ENCODE measurements at places on chromosomes 2 and 18.

GRCh38 chr2:48725696-48726494 is 29.6 kb downstream of the LHCGR start:
- DNase-seq, result no peak

- DNase-seq, result no peak
These were observed 111.6 kb upstream of the GCFC2 start for GRCh38 chr2:75822336-75822735.

DNA sequence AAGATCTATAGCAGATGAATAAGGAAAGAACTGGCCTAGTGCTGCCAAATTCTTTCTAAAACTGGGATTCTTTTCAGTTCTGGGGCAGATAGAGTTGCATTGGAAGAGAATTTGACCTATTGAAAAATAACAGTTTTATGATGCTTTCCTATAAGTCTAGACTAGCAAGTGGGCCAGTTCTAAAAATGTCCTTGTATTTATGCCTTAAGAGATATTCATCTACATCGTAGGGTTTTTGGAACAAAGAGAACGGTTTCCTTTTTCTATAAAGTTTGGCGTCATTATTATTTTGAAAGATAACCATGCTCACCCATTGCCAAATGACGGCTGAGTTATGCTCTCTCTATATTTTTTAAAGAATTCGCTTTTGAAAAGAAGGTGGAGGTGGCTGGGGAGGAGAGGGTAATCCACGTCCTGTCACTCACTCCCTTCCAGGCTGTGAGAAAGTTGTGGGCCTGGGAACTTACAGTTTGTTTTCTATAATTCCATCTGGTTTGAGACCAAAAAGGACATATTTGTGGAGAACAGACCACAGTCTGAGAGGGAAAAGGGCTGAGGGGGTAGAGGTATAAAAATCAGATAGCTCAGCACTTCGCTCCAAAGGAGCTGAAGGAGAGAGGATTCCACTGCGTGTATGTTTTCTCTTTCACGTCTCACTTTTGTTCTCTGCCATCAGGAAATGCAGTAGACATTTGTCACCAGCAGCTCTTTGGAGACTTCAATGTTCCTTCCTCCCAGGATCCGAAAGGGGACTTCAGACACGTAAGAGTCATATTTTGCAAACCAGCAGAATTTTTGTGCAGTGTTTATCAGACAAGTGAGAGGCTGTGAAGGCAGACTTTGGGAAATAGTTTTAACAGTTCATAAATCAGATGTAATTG is 281.9 kb upstream of the FN1 start:
- no peak for DNase-seq

- peak; percentile 51 for DNase-seq
These were observed 44.5 kb upstream of the SP3 start for GRCh38 chr2:174009488-174010223.

DNA sequence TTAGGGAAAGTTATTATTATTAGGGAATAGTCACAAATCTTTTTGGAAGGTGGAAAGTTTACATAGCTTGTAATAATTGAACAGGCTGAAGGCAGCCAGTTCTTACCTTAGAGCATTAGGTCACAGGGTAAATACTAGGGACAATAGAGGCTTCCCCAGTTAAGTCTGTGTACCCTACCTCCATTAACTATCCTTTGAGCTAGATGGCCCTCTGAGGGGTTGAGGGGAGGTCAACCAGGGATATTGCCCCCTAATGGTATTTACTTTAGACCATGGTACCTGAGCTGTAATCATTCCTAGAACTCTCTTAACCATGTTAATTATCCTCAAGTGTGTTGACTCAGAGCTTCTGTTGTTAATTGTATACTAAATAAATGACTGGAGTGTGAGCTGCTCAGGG is 120.5 kb upstream of the SCN7A start:
- no peak for DNase-seq

DNA sequence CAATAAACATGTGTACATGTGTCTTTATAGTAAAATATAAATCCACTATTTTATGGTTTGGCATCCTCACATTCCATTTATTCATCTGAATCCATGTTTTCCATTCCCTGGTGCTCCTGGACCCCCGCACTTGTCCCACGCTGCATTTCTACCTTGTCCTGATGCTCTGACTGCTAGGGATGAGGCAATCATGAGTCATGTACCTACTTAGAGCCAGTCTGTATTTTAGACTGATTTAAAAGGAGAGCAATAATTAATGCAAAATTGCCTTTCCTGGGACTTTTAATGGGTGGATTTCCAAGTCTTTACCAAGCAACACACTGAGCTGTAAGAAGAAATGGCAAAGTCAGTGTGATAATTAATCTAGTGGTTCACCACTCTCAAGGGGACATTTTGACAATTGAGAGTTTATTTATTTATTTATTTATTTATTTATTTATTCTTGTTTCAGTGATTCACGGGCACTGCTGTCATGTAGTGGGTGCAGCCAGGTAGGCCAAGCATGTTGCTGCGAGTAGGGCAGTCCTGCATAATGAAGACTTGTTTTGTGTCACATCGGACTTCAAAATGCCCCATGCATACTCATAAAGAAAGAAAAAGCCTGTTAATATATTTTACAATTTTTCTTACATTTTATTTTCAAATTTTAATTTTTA is 419.3 kb upstream of the VWC2L start:
- DNase-seq, result no peak

DNA sequence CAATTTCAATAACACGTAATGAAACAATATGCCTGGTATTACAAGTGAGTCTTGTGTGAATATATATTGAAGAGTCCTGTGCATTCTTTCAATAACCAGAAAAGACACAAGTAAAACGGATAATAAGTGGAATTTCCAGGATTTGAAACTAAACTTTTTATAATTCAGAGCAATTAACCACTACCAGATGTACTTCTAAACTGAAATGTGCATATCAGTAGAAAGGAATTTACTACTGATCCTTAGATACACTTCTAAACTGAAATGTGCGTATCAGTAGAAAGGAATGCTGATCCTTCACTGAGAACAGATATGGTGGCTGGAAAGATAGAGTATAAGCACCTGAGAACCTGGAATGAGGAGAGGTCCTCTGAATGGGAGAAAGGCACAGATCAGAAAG is 470.9 kb upstream of the SPHKAP start:
- no peak for DNase-seq

DNA sequence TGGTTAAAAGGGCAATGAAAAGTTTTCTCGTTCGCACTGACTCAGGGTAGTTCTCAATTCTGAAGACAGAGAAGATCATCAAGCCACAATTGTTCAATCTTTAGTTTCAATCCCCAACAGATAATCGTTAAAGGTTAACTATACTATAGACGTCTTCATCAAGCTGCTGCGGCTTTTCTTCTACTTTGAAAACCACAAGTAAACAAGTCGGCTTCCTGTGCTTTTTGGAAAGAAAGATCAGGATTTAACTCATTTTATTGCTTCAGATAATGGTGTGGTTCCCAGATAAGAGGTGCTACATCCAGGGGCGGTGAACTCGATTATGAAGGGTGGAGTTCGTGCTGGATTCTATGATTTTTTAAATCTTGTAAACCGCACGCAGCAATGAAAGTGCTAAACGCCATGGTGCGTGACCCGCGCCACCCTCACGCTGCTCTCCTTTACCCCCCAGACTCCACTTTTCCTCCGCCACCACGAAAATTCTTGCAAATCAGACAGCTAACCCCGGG is 545 bp upstream of the CDCA7 start:
- DNase-seq, result no peak

GRCh38 chr2:98348066-98348561 is 1.9 kb downstream of the CNGA3 start:
- no peak for DNase-seq

DNA sequence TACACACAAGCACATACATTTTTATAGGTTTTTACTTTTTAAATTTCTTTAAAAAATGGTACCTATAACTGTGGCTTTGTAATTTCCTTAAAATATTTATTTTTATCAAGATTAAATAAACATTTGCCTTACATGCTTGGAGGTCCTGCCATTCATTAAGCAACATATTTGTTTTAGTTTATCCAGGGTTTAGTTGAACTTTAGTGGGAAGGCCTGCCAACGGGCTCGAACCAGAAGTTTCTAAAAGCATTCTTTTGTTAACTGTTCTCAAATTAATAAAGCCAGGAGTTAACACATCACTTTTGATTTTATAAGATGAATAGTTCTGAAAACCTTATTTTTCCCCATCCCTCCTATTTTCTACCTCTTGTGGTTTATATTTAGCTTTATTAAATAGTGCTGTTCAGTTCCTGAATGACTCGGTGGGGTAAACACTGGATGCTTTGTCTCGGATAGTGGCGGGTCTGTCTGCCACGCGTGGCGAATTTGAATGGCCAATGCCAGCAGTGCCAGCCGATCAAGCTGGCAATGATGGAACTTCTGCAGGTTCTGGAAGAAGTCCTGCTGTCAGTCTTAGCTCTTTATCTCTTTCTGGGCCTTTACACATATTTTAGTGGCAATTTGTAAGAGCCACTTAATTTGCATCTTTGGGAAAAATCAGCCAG is 32.2 kb downstream of the SH3YL1 start:
- no peak for DNase-seq

GRCh38 chr2:1226766-1227165 is 186.5 kb upstream of the TPO start:
- DNase-seq, result no peak

GRCh38 chr2:72137498-72138010 is 10.1 kb downstream of the CYP26B1 start:
- DNase-seq, result no peak

DNA sequence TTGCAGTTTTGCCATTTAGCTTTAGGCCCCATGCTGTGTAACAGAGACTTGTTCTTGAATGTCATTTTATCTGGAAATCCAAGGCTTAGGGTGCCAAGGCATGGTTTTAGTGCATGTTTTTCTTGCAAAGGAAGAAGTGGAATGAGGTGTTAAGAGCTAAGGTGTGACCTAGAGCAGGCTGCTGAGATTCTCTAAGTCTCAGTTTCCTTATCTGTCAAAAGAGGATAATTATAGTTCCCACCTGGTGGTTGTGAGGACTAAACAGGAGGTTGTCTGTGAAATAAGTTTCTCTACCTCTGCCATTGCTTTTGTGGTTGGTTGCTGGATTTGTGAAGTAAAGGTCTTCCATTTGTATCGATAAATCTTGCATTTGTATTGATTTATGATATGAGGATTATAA is 82.0 kb downstream of the TANC1 start:
- DNase-seq, result no peak

GRCh38 chr2:16250466-16250865 is 310.1 kb downstream of the MYCN start:
- DNase-seq, result no peak

DNA sequence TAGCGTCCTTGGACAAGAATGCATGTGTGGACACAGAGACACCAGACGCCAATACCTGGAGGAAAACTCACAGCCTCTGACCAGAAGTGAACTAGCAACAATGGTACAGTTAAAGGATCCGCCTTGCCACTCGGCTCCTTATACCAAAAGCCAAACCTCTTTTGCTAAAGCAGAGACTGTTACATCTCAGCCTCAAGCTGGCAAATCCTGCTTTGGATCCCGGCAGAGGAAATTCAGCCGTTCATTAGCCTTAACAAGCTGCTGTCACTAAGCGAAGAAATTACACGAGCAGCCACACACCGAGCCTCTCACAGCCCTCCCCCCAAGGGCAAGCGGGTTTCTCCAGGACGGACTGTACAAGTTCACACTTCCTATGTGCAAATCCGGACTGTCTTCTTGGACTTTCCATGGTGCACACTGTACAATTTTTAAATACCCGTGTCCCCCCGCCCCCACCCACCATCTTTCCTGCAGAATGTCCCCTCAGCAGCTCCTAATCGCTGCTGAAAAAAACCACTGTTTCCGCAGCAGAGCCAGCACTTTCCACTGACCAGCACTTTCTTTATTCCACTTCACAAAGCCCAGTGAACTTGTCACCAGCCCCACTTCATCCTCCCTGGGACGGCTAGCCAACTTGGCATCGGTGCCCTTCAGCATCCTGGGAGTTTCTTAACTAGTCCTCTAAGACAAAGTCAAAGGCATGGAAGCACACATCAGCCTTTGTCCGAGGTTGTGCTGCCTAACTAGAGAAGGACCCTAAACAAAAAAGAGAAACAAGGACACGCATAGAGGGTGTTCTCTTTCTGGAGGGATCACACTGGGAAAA is 1.5 kb downstream of the KLF7 start:
- DNase-seq, result peak; percentile 34

DNA sequence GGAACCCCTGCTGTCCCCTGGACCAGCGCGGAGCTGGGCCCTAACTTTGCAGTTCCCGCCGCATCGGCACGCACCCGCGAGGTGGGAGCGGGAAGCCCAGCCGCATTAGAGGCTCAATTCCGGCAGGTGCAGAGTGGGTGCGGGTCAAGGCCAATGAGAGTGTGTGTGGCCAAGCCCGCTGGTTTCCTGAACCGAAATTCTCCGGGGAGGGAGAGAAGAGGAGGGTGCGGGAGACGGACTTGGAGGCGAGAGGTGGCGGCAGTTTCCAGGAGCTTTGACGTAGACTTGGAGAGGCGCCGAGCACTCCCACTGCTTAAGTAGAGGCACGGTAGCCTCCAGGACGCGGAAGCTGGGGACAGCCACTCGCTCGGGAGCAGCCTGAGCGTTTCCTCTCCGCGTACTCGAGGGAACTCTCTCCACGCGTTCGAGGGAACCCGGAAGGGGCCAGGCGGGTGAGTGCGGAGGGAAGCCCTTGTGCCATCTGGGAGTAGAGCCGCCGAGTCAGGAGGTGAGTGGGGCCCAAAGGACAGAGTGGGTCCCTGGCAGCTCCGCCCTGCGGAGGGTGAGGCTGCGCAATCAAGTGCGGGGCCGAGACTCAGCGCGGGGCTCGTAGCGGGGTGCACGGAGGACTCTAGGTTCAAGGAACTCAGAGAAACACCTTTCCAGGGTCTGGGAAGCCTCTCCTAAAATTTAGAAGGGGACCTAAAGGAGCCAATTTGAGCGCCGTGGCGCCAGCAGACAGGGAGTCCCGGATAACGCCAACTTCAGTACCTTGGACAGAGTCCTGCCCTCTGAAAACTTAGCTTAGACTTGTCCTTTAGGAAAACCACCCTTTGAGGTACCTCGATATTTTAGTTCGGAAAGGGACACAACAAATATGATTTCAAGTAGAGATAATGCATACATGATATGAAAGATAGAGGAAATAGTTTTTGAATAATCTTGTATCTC is at the start of gene FAM237A:
Gene FAM237A (plus strand): TSS at position 413 of the 951 bp plus-strand sequence. CDS start 1,750 bp downstream, outside the sequence.
- DNase-seq, result peak; percentile 47

- DNase-seq, result no peak
These were observed 430.0 kb downstream of the SLC4A3 start for GRCh38 chr2:220057391-220057790.

DNA sequence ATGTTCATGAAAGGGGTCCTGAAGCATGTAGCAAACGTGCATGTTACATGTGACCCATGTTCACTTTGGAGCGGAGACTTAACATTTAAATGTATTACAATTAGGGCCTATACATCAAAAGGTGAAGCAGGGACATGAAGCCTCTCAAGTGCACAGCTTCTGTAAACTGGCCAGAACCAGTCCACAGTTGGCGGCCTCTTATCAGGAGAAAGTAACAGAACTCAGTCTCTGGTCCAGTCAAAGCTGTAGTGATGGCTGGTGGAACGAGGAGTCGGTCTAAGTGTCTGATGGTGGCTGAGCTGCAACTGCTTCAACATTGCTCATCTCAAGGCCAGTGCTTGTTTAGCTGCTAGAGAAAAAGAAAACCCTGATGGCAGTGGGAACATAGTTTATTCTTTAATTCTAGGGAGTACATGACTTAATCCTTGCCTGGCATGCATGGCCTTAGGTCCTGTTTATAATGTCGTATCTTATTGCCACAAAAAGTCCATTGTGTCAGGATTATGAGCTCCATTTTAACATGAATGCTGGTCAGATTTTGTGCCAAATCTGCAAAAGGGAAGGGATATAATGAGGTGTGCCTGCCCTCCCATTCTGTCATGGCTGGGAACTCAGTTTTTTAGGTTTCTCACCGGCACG is 22.2 kb upstream of the YES1 start:
- DNase-seq, result no peak

GRCh38 chr18:68417826-68418225 is 297.1 kb downstream of the TMX3 start:
- peak; percentile 89 for DNase-seq

- DNase-seq, result no peak
These were observed 376.1 kb downstream of the IRS1 start for GRCh38 chr2:226423498-226423960.
